ENCODE measurements at places on chromosomes 7 and 10. TPM values are rescaled to one million over a fixed set of nuclear protein-coding genes. Genes with fewer than 3 reads are reported as not detected.

The PRF1 gene
- total RNA-seq, result not detected

The FKBP6 gene
- total RNA-seq, result not detected

The COBL gene
- 4.7 TPM for total RNA-seq

The GOLGA7B gene
- 3.6 TPM for total RNA-seq

The EBF3 gene
- total RNA-seq, result 0.19 TPM

The CPVL gene
- total RNA-seq, result 0.20 TPM

The AKR1C3 gene
- 1,248 TPM for total RNA-seq

All from A549 treated with CpdA at 1 μM for 4 hours (cell line).